ENCODE measurements at places on chromosomes 1 and 21.

DNA sequence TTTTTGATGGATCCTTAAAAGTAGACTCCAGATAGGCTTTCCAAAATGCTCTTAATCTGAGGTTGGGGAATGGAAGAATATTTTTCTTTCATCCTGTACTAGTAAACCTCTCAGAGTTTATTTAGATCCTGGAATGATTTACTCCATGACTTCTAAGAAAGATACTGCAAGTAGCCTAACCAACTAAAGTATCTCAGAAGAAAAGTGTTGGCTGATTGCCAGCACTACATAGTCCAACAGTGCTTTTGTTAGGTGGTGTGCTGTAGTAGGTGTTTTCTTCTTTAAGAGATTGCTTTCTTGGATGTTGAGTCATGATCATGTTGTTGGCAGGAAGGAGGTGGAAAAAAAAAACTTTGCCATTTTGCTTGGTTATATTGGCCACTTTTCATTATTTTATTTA lies 119.8 kb downstream of the OSBPL9 start:
- no peaks in the 10 kb centered on the region for H3K36me3 ChIP-seq
- H3K4me1 ChIP-seq = peaks cover 3% of the 10 kb centered on the region
- H3K27me3 ChIP-seq = no peaks in the 10 kb centered on the region
- no peak overlapping the region for H3K4me3 ChIP-seq
- DNase-seq = peak; percentile 50

GRCh38 chr1:162276493-162276892 lies 100.2 kb downstream of the SPATA46 start:
- H3K4me3 ChIP-seq = no peak overlapping the region
- H3K36me3 ChIP-seq = no peaks in the 10 kb centered on the region
- no peaks in the 10 kb centered on the region for H3K27me3 ChIP-seq
- no peak overlapping the region for H3K27ac ChIP-seq

DNA sequence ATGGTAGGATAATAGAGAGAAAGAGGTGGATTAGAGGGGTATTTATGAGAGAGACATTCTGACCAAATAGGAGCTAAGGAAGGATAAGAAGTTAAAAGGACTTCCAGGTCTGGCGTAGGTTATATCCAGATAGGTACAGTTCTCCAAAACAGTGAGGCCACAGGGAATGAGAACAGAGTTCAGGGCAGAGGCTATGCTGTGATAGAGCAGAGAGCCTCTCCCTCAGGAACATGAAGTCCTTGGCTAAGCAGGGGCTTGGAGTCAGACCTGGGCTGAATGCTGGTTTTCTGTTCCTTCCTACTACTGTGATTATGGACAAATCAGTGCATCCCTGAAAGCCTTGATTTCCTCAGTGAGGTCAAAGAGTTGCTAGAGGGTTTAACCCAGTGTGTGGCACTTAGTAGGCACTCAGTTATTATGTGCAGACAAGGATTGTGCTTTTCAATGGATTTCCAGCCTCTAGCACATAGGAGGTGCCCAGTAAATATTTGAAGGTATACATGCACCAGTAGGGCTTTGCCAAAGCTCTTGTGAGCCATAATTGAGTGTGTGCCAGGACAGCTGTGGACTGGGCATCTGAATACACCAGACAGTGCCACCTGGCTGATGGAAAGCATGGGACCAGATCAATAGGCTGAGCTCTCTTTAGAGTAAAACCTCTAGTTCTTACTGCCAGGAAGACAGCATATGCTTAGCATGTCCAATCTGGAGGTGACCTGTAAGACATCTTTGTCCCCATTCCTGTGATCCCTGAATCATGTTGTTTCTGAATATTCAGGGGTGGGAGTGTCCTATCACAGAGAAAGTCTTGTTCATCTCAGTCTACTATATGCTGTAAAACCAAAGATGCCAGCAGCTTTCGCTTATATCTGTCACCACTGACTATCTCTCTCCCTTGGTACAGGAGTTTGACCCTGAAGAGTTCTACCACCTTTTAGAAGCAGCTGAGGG lies 111.1 kb downstream of the PIK3R3 start:
- H3K27me3 ChIP-seq = no peaks in the 10 kb centered on the region
- H3K36me3 ChIP-seq = peaks cover 48% of the 10 kb centered on the region
- H3K27ac ChIP-seq = no peak overlapping the region
- H3K4me1 ChIP-seq = no peaks in the 10 kb centered on the region
- no peak overlapping the region for H3K4me3 ChIP-seq

GRCh38 chr1:211371406-211372105 lies 44.9 kb downstream of the TRAF5 start:
- H3K4me1 ChIP-seq = peaks cover 12% of the 10 kb centered on the region
- DNase-seq = no peak
- H3K27me3 ChIP-seq = no peaks in the 10 kb centered on the region
- peak overlapping the region; percentile 74 for H3K27ac ChIP-seq

- H3K4me1 ChIP-seq = peaks cover 6% of the 10 kb centered on the region
- H3K27me3 ChIP-seq = no peaks in the 10 kb centered on the region
- H3K27ac ChIP-seq = no peak overlapping the region
- H3K36me3 ChIP-seq = no peaks in the 10 kb centered on the region
- no peak overlapping the region for H3K4me3 ChIP-seq
Observed at GRCh38 chr1:151897991-151898431, 11.3 kb downstream of the THEM4 start.

DNA sequence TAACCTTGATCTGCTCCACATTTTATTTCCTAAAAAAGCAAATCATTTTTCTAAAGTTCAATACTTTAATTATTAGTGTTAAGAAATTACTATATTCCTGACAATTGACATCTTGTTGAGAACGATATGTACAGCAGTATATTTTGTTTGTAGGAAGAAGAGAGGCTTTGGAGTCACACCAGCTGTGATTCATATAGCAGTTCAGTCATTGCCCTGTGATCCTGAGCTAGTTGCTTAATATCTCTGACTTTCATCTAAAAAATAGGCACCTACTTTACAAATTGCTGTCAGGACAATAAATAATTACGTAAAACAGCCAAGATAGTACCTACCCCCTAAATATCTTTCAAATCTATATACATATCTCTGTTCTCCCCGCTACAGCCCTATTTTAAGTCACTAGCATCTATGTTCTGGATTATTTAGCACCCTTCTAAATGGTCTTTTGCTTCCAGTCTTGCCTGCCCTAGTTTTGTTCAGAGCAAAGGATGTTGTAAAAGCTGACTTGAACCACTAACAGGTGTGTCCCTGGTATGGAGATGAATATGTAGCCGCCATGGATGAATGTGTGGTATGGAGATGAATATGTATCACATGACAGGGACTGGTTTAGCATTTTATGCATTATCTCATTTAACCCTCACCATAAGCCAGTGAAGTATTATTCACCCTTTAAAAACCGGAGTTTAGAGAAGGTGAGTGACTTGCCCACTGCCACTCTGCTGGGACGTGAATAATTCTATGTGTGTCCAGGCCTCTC lies 42.2 kb downstream of the RNF220 start:
- peaks cover 19% of the 10 kb centered on the region for H3K27me3 ChIP-seq
- no peaks in the 10 kb centered on the region for H3K4me1 ChIP-seq
- DNase-seq = no peak

GRCh38 chr1:1857096-1857703 lies 33.7 kb downstream of the GNB1 start:
- no peak overlapping the region for H3K27ac ChIP-seq
- no peak overlapping the region for H3K4me3 ChIP-seq
- no peak for DNase-seq
- H3K36me3 ChIP-seq = peaks cover 4% of the 10 kb centered on the region

GRCh38 chr1:39105841-39106765 lies 80.0 kb downstream of the NDUFS5 start:
- H3K4me1 ChIP-seq = peaks cover 13% of the 10 kb centered on the region
- DNase-seq = peak; percentile 74
- H3K27me3 ChIP-seq = no peaks in the 10 kb centered on the region
- H3K27ac ChIP-seq = peak overlapping the region; percentile 97
- peak overlapping the region; percentile 95 for H3K4me3 ChIP-seq

DNA sequence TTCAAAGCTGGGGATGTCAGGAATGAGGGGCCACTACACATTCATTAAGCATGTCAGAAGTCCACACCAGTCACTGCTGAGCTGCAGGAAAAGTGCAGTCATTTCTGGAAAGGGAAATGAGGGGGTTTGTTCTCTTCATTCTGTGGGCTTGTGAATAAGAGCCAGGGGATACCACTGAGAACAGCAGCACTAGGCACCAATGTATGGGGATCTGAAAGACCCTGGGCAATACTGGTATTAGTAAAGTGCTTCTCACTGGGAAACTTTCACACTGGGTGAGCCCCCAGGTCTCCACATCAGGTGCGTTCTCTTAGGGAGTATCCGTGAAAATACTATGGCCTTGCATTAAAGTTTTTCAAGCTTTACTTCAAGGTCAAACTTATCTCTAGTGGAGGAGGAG lies 49.9 kb downstream of the TGFB2 start:
- peaks cover 10% of the 10 kb centered on the region for H3K36me3 ChIP-seq
- peaks cover 11% of the 10 kb centered on the region for H3K4me1 ChIP-seq
- no peak overlapping the region for H3K27ac ChIP-seq

GRCh38 chr1:202129453-202130296 lies 7.0 kb downstream of the GPR37L1 start:
- peaks cover 5% of the 10 kb centered on the region for H3K4me1 ChIP-seq
- H3K27ac ChIP-seq = no peak overlapping the region

- H3K4me1 ChIP-seq = peaks cover 62% of the 10 kb centered on the region
- peaks cover 44% of the 10 kb centered on the region for H3K36me3 ChIP-seq
- no peak for DNase-seq
- peaks cover 8% of the 10 kb centered on the region for H3K27me3 ChIP-seq
- H3K4me3 ChIP-seq = no peak overlapping the region
Observed at GRCh38 chr1:3776231-3776961, 3.8 kb downstream of the SMIM1 start.

DNA sequence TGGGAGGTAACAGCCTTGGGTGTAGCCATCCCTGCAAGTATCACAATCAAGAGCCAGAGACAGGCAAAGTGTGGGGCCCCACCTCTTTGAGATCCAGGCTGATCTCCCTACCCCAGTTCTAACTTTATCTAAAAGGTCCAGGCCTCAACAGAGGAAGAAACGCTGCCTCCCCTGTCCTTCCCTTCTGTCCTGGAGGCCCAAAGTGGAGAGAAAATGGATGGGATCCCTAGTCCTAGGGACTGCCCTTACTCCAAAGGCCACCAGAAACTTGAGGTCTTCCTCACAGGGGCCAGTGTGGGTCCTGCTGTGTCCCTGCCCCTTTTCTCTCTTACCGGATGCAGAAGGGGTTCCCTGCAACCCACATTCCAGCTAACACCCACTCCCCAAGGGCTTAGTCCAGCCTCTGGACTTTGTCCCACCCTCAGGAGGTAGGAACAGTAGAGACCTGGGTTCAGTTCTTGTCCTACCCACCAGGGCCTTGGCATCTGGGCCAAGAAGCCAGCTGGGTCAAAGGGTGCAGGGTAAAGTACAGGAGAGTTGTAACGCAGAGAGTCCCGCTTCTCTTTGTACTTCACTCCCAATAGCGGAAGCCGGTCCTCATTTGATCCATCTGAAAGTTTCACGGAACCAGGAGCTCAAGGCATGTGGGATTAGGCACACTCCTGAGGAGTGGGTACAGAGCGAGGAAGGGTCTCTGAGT lies 1.9 kb downstream of the HDGF start:
- peak overlapping the region; percentile 90 for H3K27ac ChIP-seq
- peaks cover 45% of the 10 kb centered on the region for H3K4me1 ChIP-seq
- H3K36me3 ChIP-seq = peaks cover 13% of the 10 kb centered on the region
- H3K4me3 ChIP-seq = peak overlapping the region; percentile 90
- no peak for DNase-seq

DNA sequence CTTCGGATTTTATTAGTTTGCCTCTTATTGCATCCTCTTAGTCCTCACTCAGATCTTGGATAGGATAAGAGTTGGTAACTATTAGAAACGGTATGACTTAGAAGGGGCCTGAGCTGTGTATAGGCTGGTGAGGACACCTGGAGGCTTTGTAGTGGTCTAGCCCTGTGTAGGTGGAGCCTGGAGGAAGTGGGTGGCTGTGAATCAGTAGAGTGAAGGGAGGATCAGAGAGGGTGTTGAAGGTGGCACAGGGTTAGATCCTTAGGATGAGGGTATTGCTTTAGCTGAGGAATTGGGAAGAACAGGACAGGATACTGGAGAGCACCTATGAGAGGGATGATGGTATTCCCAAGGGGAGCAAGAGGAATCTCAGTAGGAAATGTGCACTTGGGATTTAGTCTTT lies 5.7 kb downstream of the VANGL1 start:
- no peak overlapping the region for H3K27ac ChIP-seq
- H3K4me3 ChIP-seq = no peak overlapping the region
- H3K27me3 ChIP-seq = no peaks in the 10 kb centered on the region
- no peak for DNase-seq

- no peak overlapping the region for H3K4me3 ChIP-seq
- peak; percentile 87 for DNase-seq
- peaks cover 24% of the 10 kb centered on the region for H3K4me1 ChIP-seq
- H3K27me3 ChIP-seq = no peaks in the 10 kb centered on the region
Observed at GRCh38 chr1:201486187-201486586, 17.2 kb upstream of the PHLDA3 start.

GRCh38 chr1:19688041-19688842 lies 23.6 kb downstream of the HTR6 start:
- H3K27ac ChIP-seq = no peak overlapping the region
- H3K4me3 ChIP-seq = no peak overlapping the region
- H3K4me1 ChIP-seq = no peaks in the 10 kb centered on the region
- peaks cover 24% of the 10 kb centered on the region for H3K36me3 ChIP-seq
- no peak for DNase-seq

DNA sequence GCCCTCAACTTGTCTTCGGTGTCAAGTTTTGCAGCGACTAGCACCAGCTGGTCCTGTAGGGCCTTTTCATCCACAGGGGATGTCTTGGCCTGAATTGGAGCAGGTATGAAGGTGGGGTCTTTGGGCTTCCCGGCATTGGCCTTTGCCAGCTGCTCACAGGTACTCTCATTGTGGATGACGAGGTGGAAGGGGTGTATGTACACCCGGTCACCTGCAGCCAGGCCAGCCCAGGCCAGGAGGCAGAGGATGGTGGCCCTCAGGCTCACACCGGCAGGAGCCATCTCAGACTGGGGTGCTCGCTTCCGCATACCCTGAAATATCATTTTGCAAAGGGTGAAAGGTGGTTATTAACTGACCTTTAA lies 3.4 kb downstream of the AGT start:
- no peak for DNase-seq
- H3K4me3 ChIP-seq = no peak overlapping the region
- H3K27me3 ChIP-seq = peaks cover 23% of the 10 kb centered on the region
- H3K27ac ChIP-seq = no peak overlapping the region

DNA sequence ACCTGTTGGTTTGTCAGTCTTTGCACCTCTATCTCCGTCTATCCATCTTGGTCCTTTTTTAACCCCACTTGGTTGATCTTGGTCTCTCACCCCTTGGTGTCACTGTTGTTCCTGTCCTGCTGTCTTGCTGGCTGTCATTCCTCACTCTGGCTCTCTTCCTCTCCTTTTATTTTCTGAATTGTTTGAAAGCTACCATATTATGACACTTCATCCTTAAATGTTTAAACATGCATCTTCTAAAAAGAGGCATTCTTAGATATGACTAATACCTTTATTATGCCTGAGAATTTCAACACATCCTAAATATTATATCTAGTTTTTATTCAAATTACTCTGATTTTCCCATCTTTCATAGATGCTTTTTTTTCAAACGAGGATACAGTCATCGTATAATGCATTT lies 37.0 kb downstream of the BACH1 start:
- H3K27me3 ChIP-seq = no peaks in the 10 kb centered on the region
- no peak for DNase-seq
- H3K27ac ChIP-seq = peak overlapping the region; percentile 41
- H3K4me1 ChIP-seq = peaks cover 9% of the 10 kb centered on the region
- peaks cover 58% of the 10 kb centered on the region for H3K36me3 ChIP-seq

- H3K27ac ChIP-seq = peak overlapping the region; percentile 87
- H3K27me3 ChIP-seq = no peaks in the 10 kb centered on the region
- H3K4me1 ChIP-seq = peaks cover 4% of the 10 kb centered on the region
- peak overlapping the region; percentile 43 for H3K4me3 ChIP-seq
- DNase-seq = no peak
Observed at GRCh38 chr1:32012709-32013385, 821 bp upstream of the KHDRBS1 start.

GRCh38 chr1:38925391-38925790 lies 16.2 kb downstream of the RHBDL2 start:
- H3K36me3 ChIP-seq = no peaks in the 10 kb centered on the region
- DNase-seq = no peak
- no peaks in the 10 kb centered on the region for H3K27me3 ChIP-seq

All from mesenchymal stem cell (in vitro differentiated cells and primary cell).